ENCODE measurements at places on chromosomes 5 and 9.

- no peak for DNase-seq
Measured at GRCh38 chr5:31918739-31919138, 255.4 kb downstream of the GOLPH3 start.

GRCh38 chr9:16336833-16337232, 533.6 kb downstream of the BNC2 start:
- DNase-seq = no peak

- no peak for DNase-seq
Measured at GRCh38 chr9:31996331-31996730, 388.1 kb upstream of the ACO1 start.

- DNase-seq = no peak
Measured at GRCh38 chr9:95626885-95627558, 110.3 kb upstream of the PTCH1 start.

GRCh38 chr5:108801776-108802175, 54.1 kb downstream of the FER start:
- DNase-seq = no peak

GRCh38 chr5:135024956-135025729, 8.9 kb downstream of the PITX1 start:
- DNase-seq = no peak

DNA sequence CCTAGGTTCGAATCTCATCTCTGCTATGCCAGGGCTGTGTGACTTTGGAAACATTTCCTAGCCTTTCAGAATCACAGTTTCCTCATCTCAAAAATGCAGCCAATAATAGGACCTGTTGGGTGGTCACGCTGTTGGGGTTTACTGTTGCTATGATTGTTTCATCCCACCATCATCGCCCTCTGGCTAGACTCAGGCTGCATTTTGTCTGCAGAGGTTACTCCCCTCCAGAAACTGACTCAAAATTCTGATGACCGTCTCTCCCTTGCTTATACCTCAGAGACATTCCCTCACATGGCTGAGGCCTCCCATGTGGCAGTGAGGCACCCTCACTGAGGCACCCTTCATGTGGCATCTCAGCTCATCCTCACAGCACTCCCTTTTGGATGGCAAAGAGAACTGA, 61.6 kb downstream of the COL27A1 start:
- DNase-seq = no peak

GRCh38 chr9:106324591-106325280, 538.2 kb upstream of the ZNF462 start:
- DNase-seq = no peak

DNA sequence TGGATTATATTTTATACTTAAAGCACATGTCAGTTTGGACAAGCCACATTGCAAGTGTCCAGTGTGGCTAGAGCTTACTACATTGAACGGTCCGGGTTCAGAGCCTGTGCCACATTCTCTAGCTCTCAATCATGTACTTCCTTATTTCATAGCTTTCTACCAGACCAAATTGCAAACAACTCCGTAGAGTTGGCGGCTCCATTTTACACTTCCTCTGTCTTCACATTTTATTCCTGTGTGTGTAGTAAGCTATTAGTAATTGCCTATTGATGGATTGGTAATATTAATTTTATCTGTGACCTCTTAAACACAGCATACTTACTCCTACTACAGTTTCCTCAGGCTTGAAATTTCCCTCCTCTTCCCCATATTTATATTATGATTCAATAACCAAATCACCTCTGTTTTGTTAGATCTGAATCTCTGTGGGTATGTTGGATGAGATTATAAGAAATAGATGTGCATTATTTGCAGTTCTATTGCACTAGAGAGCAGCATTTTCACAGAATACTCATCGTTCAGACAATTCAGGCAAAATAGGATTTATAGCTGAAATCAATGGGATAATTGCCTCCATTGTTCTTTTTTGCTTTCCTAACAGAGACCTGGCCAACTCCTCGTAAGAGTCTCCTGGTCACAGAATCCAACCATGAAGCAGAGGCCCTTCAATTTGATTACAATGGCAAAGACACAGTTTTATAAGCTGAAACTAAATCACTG, 29.0 kb upstream of the C9orf72 start:
- no peak for DNase-seq

DNA sequence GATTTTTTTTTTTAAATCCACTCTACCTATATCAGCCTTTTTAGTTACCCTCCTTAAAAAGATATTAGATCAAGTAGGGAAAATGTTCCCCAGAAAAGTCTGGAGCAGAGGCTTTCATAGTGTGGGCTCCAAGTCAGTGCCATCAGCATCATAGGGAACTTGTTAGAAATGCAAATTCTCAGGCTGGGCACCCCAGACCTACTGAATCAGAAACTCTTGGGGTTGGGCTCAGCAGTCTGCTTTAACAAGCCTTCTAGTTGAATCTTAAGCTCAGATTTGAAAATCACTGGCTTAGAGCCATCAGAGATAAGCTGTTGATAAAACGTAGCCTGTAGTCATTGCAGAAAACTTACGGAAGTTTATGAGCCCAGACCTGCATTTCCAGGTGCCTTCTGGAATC, 140.1 kb downstream of the TMEM38B start:
- no peak for DNase-seq

- DNase-seq = no peak
Measured at GRCh38 chr9:20921362-20921761, 110.1 kb downstream of the HACD4 start.

GRCh38 chr9:98117984-98118639, 910 bp downstream of the TRIM14 start:
- DNase-seq = no peak

- DNase-seq = no peak
Measured at GRCh38 chr5:67976181-67976580, 239.4 kb upstream of the PIK3R1 start.

DNA sequence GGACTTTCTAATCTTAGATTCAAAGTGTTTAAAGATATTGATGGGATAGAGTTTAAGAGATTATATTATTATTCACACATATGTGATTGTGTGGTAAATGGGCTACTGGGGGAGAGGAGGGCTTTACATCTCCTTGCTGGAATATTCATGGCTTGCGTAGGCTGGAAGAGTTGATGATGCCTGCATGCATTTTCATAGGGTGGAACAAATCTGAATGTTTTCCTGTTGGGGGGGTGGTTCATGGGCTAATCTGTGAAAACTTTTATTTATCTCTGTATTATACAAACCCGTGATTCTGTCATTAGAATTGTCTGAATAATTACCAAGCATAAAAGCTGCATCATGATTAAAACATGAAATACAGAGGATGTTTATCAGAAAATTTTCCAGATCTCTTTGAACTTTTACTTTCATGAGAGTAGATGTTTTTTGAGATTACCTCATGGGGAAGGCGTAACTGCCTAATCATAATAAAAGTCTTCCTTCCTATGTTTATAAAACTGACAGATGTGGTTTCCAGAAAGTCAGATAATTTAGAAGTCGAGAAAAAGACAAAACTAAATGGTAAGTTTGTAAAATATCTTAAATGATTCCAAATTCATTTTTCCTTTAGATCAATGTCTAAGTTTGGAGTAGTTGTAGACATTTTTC, 1185.4 kb upstream of the SEMA6A start:
- DNase-seq = no peak

DNA sequence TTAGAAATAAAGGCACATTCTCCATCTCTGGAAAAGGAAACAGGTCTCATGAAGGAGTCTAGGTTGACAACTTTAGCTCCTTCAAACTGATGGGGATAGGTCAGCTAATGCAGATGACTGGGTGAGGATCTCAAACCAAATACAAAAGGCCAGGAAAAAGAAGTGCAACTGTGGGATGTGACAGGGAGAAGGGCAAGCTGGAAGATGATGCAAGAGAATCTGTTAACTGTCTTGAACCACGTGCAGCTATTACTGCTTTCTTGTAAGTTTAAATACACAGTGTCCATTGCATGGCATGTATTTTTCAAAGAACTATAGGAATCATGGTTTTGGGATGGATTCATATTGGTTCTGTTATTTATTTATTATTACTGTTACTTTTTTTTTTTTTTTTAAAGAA, 331.8 kb downstream of the NDUFS4 start:
- no peak for DNase-seq

- no peak for DNase-seq
Measured at GRCh38 chr5:76684756-76685519, 31.0 kb upstream of the F2R start.

DNA sequence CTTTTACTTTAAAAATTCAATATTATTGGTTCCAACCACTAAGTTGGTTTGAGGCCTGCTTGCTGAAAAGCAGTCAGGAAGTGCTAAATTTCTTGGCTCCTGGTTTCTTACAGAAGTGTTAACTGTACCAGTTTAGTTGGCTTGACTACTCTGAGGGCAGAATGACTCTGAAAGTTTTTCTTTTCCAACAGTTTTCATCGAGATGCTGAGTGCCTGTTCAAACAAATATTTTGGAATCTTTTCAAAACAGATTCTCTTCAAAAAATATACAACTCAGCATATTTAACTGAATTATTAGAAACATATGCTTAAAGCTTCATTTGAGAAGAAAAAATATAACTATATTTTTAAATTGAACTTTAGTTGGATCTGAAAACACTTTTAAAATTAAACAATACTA, 37.0 kb downstream of the SLC38A9 start:
- no peak for DNase-seq

- DNase-seq = no peak
Measured at GRCh38 chr9:129555512-129556215, 65.2 kb downstream of the C9orf50 start.

DNA sequence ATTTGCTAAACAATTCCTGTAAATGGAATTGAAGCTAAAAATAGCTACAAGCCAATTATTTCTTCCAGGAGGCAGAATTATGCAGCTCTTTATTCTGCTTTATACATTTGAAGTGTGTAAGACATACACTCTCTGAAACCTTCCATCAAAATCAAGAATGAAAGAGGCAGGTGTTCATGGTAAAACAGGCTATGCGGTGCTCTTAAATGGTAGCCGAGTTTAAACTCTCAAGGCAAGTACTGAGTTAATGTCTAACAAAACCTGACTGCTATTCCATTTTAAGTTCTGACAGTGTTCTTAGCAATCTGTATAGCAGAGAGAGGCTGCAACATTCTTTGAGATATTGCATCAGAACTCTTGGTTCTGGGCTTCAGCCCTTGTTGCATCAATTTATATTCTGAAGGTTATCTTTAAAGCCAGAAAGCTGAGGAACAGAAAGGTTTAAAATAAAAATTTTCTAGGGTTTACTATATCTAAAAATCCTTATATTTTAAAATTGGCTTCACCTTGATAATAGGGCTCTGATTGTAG, 248.3 kb upstream of the CCNG1 start:
- no peak for DNase-seq

- DNase-seq = no peak
Measured at GRCh38 chr9:36679710-36680109, 107.0 kb downstream of the MELK start.

- DNase-seq = no peak
Measured at GRCh38 chr5:103407402-103407801, 148.8 kb downstream of the MACIR start.

- no peak for DNase-seq
Measured at GRCh38 chr5:55604611-55605067, 69.9 kb upstream of the PLPP1 start.

- no peak for DNase-seq
Measured at GRCh38 chr9:133169102-133169501, 5.4 kb upstream of the GBGT1 start.

DNA sequence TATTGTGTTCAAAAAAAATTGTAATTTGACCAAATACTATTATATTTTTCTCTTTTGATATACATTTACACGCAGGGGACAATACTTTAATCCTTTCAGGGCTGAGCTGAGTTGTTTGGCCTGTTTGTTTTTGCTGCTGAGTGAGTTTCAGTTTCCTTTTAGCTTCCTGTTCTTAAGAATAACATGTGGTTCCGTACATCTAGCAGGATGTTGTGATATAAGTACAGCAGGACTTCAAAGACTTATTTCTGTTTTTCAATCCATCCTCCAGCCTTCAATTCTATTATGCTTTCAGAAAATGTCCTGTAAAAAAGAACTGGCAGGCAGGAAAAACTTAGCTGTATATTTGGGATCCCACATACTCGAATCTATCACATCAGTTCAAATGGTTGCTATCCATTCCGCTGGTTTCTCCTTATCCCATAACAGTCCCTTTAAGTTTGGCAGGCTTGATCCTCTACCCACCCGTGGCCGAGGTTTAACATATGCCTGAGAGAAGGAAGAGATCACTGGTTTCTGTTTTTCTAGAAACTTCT, 1037.3 kb upstream of the ACO1 start:
- DNase-seq = no peak

GRCh38 chr5:96629774-96630173, 32.4 kb upstream of the CAST start:
- no peak for DNase-seq

DNA sequence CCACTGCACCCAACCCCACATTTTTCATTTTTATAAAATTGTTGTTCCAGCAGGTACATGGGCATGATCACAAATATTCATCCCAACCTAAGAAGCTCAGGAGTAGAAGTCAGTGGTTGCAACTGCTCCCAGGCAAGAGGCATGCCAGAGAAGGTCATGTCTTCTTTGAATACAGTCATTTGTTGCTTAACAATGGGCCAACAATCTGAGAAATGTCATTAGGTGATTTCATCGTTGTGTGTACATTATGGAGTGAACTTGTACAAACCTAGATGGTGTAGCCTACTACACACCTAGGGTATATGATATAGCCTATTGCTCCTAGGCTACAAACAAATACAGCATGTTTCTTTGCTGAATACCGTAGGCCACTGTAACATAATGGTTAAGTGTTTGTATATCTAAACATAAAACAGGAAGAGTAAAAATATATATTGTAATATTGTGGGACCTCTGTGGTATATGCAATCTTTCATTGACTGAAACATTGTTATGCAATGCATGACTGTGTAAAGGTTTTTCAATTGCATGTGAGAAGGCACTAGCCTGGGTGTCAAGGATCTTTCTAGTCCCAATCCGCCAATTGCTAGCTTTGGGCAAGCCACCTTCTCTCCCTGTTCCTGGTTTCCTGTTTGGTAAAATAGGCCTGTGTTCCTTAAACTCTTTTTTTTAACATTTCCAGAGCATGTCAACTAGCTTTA, 27.6 kb downstream of the ATP10B start:
- DNase-seq = no peak

DNA sequence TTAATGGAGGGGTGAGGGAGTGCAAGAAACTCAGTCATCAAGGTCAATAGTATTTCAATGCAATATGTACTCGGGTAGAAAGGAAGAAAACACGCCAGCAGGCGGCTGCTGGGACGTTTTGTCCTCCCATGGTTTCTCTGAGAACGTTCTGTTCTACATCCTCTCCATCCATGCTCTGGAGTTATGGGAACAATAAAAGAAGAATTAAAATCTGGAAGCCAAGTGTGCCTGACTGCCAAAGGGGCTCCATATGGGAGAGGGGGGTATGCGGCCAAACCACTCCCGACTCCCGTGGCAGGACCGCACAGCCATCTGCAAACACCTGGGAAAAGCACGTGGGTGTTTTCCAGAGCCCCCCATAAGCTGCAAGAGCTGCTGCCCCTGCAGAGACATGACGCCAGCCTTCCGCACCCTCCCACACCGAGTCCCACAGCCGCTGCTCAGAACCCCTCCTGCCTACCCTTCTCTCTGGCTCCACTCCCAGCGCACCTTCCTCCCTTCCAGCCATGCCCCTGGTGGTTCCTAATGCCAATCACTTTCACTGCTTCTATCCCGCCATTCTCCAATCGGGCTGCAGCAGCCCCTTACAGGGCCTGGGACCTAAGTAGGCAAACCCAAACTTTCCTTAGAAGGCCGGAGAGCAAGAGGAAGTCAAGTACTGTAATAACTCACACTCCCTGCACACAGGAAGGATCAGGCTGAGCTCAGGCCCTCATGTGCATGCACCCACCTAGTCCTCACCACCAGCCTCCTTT, 241.6 kb downstream of the SYK start:
- DNase-seq = no peak
